Stimulated activated CD8-positive, alpha-beta memory T cell treated with anti-CD3 and anti-CD28 coated beads, Interleukin-4, amount 100 ng/mL, for 48 hours (primary cell): ENCODE measurements at places on chromosomes 1 and 21.

GRCh38 chr1:200260597-200261335, 149.1 kb downstream of the ZNF281 start:
- no peak for DNase-seq

- DNase-seq = no peak
Observed at GRCh38 chr1:229124520-229125124, 146.3 kb upstream of the RAB4A start.

GRCh38 chr1:8429549-8430110, 111.7 kb downstream of the SLC45A1 start:
- no peak for DNase-seq

DNA sequence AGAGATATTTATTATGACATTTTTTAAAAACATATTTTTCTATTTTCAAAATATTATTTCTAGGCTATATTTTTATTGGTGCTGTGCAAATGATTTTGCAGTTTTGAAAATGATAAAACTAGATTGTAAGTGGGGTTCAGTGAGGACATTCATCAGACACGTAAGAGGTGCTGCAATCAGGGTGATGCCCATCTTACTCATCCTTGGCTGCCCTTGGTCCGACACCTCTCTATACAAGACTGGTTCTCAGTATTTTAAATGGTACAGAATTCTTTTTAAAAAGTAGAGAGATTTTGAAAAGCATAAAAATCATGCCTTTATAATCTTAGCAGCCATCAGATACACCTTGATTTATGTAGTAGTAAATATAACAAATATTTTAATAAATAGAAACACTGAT, 24.0 kb downstream of the HENMT1 start:
- DNase-seq = no peak

DNA sequence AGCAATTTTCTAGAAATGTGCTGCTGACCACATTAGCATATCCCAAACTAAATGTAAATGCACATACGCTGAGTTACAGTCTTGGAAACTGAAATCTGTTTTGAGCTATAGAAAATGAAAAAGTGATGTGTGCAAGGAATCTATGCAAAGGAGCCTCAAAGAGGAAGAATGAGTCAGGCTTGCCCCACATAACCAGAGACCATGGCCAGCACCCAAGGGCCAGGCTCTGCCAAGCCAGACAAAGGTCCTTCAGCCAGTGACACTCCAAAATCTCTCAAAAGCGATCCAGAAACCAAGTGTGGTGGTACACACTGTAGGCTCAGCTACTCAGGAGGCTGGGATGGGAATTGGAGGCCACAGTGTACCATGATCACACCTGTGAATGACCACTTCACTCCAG, 195.2 kb downstream of the TOMM20 start:
- DNase-seq = peak; percentile 51

DNA sequence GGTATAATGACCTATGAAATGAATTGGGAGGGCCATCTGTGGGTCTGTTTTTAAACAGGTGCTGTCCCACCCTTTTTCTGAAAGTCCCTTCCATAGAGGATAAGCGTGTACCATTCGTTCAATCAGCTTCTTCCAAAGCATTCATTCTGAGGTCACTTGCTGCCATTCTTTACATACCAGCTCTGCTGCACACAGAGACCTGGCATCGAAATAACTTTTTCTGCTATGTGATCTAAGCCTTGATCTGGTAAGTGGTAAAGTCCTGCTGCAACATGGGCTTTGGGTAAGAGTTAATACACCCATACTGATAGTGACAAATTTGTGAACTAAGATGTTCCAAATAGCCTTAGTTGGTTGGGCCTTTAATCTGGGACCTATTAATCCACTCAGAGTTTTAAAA, 38.9 kb downstream of the DR1 start:
- DNase-seq = no peak

- no peak for DNase-seq
Observed at GRCh38 chr1:231157311-231157710, 4.5 kb upstream of the TRIM67 start.

DNA sequence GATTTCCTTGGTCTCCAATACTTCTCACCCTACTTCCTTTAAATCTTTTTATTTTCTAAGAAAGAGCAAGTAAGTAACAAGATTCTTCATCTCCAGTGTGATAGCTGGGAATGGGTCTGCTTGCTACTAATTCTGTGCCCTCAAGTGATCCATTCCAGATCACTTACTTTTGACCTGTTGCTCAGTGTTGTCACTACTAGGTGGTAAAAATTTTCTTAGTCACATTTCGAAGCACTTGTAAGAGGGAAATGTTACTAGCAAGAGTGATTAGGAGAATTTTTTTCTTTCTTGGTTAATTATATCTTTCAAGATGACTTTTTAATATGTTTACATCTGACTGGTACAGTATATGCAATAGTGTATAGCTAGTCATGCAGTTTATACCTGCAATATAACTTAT, 2.2 kb downstream of the UBAP2L start:
- DNase-seq = no peak

DNA sequence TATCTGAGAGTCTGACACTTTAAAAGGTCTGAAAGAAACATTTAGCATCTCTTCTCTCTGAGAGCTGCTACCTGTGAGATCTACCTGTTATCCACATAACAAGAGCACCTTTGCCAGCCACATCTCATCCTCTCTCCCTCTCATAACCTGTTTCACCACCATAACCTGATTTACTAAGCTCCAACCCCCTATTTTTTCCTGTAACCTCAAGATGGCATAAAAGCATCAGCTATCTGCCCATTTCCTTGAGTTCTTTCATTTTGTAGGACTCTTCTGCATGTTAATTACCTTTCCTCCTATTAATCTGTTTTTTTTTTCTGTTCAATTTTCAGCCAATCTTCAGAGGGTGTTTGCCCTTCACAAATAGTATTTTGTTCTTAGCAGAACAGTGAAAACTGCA, 136.5 kb upstream of the KCNK1 start:
- DNase-seq = no peak

GRCh38 chr1:48206371-48206770, 16.1 kb upstream of the SLC5A9 start:
- DNase-seq = no peak

GRCh38 chr1:231334079-231334666, 3.5 kb downstream of the EXOC8 start:
- DNase-seq = no peak

DNA sequence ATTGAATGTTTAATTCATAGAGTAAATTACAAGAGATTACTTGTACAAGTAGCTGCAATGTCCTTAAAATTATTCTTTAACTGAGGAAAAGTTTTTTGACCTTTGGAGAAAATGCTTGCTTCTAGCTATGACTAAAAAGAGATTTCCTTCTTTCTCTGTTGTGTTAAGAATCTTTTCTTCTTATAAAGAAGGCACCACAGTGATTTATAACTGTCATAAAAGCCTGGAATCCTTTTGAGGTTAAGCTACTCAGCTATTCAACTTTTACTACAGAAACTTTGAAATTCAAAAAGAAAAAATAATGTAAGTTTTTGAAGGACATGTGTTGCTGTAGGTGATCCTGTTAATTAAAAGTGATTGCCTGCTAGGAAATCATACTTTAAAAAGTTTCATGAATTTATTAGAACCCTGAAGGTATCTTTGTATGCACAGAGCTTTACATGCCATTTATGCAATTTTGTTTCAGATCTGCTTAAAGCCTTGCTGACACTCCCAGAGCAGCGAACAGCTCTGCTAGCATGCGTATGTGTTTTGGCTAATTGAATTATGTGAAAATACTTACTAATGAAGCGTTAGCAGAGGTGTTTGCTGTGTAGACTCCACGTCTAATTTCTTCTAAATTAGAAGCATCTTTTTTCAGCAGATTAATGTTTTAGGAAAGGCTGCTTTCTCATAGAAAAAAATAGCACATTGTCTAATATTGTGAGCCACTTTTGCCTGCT, 94.7 kb upstream of the SMYD2 start:
- DNase-seq = no peak

GRCh38 chr1:113217447-113218208, 144.6 kb downstream of the LRIG2 start:
- no peak for DNase-seq

GRCh38 chr1:55512466-55512865, 297.3 kb upstream of the USP24 start:
- DNase-seq = no peak

DNA sequence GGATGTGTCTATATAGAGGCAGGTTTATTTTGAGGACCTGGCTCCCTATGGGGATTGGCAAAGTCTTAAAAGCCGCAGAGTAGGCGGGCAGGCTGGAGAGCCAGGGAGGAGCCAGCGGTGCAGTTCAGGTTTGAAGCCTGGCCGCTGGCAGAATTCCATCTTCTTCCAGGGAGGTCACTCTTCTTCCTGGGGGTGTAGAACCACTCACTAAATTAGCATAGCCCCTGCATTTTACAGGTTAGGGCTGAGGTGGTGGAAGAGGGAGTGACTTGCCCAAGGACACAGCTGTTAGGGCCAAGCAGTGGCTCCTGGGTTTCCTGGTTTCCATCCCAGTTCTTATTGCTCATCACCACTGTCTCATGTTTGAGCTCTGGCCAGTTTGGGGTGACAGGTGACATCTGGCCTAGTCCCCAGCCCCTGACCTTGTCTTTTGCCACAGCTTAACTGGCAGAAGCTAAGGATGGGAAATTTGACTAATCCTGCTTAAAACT, 1.4 kb downstream of the PINK1 start:
- DNase-seq = peak; percentile 34

GRCh38 chr1:45563843-45564242, 13.2 kb downstream of the AKR1A1 start:
- DNase-seq = no peak

GRCh38 chr21:41631564-41632461, 123.9 kb upstream of the TMPRSS2 start:
- no peak for DNase-seq

DNA sequence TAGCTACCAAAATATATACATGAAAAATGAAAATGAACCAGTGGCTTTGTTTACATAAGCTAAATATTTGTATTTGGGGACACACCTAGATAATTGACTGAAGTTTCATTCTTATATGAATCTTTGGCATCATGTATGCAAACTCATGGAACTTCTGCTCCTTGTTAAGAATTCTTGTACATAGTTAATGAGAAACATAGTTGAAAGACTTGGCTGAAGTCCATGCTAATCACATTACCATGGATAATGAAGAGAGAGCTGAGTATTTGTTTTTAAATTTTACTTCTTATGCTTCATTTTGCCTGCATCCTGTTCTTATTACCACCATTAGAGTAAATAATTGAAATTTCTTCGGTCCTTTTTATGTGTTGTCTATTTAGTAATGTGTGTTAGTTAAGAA, 108.8 kb downstream of the LRRC53 start:
- no peak for DNase-seq

GRCh38 chr1:240104672-240105071, 13.0 kb downstream of the FMN2 start:
- no peak for DNase-seq

GRCh38 chr1:231116738-231117137, 45.1 kb upstream of the TRIM67 start:
- no peak for DNase-seq

- DNase-seq = no peak
Observed at GRCh38 chr1:11585389-11585788, 68.8 kb downstream of the FBXO2 start.

- no peak for DNase-seq
Observed at GRCh38 chr1:118767971-118768370, 220.2 kb downstream of the TBX15 start.

- DNase-seq = no peak
Observed at GRCh38 chr1:245679821-245680780, 525.3 kb downstream of the KIF26B start.

DNA sequence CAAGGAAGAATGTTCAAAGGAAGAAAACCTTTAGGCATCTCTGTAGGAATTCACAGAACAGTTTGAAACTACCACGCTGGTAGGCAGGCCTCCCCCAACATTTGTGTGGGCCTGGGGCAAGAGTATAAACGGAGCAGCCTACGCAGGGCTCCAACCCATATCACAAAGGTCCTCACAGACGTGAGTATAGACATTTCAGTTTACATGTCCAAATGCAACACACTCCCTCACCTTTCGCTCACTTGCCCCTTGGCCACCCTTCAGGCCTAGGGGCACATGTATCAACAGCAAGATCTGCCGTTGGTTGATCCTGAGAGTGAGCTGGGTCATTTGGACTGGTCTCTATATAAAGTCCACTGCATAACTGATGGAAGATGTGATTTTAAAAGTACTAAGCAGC, 133.3 kb downstream of the ACBD6 start:
- DNase-seq = no peak
